ENCODE measurements at places on chromosomes 3 and 15. TPM values are rescaled to one million over a fixed set of nuclear protein-coding genes. Genes with fewer than 3 reads are reported as not detected.
A peak's percentile ranks its signal among the peaks of the same experiment; 100 is the strongest.

DNA sequence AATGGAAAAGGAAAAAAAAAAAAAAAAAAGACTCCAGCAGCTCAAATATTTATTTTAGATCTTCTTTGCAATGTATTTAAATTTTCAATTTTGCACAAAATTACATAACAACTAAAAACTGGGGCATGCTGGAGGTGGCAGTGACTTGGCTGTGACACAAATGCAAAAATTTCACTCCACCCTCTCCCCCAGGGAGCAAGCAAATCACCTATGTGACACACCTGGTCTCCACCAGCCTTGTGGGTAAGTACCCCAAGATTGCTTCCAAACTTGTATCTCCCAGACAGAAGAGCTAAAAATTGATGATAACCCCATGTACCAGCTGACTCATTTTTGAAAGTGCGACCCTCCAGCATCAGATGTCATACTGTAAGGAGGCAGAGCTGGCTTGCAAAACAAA lies 32.0 kb downstream of the UBE3A start:
- no peak for DNase-seq

GRCh38 chr15:39338251-39338650 lies 242.6 kb upstream of the THBS1 start:
- peak; percentile 32 for DNase-seq

Gene SLC38A3
- total RNA-seq = not detected

- DNase-seq = no peak
Observed at GRCh38 chr3:162022911-162023310, 526.3 kb downstream of the OTOL1 start.

Gene RASL12
- not detected for total RNA-seq

DNA sequence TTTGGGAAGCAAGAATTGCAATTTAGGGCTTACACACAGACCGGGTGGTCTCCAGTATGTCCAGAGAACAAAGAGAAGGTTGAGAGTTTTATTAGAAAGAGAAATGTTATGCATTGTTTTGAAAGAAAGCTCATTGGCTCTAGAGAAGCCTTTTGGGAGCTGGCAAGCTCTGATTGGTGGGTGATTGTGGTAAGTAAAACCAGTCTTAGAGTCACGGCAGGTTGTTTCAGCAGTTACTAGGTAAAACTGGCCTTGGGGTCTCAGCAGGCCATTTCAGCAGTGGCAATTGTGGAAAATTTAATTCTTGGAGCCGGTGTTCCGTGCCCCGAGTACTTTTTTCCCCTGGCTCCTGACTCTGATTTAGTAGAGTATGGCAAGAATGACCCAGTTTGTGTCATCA lies 78.1 kb downstream of the MRPL46 start:
- DNase-seq = no peak

DNA sequence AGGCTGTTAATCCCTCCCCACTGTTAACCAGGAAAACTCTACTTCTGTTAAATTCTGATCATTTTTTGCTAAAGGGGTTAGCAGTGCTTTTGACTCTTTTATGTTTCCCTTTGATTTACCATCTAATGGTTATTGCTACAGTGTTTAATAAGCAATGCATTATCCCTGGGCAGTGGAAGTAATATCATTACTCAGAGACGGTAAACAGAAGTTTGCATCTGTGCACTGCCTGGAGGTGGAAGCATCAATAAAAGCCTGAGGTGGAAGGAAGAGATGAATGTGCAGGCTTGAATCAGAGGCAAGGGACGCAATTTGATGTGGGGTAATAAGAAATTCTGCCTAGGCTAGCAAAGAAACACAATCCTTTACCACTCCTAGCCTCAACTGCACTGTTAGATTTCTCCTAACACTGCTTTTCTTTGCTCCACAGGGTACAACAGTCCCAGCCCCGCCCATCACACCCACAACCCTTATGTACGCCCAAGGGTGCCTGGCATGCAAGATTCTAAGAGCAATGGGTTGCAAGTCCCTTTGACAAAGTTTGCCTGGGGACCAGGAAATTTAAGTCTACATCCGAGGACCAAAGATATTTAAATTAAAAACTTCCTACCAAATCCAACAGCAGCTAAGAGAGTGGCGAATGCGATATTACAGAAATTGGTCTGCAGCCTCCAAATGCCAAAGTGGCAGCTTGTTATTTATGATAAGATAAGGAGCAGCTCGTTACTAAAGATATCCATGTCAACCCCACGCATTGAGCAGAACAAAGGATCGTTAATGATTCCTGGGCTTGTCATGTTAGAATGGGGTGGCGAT lies 261.4 kb downstream of the FHIT start:
- no peak for DNase-seq

Gene CSTA
- not detected for total RNA-seq

Measured in epithelial cell of proximal tubule (primary cell).